Esophagus mucosa (tissue), 1 donor: ENCODE measurements at places on chromosomes 4 and X. TPM values are rescaled to one million over a fixed set of nuclear protein-coding genes. Genes with fewer than 3 reads are reported as not detected.

The PAGE2B gene
- not detected for total RNA-seq

DNA sequence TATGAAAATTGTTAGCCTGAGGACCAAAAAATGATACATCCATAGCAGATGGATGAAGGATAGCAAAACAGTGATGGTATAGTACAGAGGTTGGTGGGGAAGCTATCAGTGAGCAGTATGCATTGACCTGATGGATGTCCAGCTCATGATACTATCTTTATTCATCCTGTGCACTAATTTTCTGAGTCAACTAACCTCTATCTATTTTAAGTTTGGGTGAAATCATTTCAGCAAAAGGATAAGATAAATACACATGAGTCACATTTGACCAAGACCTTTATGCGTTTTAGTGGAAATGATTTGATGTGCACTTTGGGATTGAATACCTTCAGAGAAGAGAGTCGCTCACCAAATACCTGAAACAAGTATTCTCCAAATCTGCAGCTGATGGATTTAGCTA lies 351.0 kb upstream of the NR3C2 start:
- ATAC-seq: no peak

GRCh38 chr4:91114386-91114785 lies 987.2 kb downstream of the CCSER1 start:
- ATAC-seq: no peak

DNA sequence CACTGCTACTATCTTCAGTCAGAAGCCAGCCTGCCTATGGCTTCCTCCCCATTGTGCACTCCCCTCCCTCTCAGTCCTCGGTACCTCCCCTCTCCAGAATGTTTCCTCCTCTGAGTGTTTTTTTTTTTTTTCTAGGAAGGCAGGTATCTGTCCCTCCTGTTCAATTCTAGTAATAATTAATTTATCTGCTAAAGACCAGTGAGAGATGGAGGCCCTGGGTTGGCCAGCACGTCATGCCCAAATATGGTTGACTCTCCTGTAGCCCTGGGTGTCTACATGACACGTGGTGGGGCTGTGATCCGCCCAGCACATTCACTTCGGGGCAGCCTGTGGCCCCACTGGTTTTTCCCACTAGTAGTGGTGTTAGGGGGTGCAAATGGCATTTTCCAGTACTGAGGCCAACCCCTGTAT lies 1.8 kb downstream of the FLNA start:
- no peak for ATAC-seq

DNA sequence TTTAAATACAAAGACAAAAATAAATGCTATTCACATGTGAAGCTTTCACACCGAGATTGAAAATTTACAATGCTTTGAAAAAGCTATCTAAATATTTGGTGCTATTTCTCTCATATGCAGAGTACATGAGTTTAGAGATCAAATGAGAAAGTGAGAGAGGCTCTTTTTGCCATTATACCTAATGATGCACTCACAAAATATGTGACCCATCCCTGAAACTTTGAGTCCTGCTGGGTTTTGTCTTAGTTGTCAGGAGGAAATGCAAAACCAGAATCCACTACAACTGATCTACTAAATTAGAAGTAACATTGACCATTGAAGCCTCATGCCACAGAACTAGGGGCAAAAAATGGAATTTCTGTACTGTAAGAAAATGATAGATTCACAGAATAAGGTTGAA lies 251.7 kb downstream of the MAPK10 start:
- no peak for ATAC-seq
